ENCODE measurements at places on chromosomes 6 and 20. TPM values are rescaled to one million over a fixed set of nuclear protein-coding genes. Genes with fewer than 3 reads are reported as not detected.

DNA sequence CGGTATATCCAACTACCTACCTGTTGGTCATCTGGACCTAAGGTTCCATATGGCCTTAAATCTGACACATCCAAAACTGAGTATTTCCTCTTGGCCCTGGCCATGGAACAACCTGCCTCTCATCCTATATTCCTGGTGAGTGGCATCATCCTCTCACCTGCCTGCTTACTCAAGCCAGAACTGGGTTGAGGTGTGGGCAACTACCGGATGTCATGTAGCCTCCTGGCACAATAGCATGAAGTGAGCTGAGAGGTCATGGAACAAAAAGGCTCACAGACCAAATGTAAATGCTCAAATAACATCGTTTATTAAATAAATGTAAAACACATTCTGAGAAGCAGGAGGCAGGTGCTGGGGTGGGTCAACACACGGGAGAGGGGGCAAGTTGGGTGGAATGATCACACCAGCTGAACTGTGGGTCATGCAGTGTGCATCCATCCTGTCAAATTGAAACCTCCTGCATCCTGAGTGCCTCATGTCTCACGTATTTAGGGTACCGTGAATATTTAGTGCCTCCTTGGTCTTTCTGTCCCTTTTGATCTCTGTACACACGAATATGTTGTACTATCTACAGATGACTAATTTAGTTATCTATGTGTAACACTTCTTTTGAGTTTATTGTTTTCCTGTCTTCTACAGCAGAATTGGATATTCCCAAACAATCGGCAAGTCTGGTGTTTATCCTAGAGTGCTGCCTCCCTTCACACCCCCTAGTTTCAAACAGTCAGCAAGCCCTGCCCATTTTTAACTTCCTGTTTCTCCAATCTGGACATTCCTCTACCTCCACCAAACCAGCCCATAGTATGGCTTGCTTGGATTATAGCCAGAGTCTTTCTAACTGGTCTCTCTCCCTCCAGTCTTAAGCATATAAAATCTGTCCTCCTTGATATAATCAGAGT is 7.9 kb upstream of the POU5F1 start:
- no peak overlapping the region for H3K4me3 ChIP-seq
- DNase-seq = no peak
- H3K27me3 ChIP-seq = no peaks in the 10 kb centered on the region
- H3K27ac ChIP-seq = no peak overlapping the region
- H3K36me3 ChIP-seq = no peaks in the 10 kb centered on the region

DNA sequence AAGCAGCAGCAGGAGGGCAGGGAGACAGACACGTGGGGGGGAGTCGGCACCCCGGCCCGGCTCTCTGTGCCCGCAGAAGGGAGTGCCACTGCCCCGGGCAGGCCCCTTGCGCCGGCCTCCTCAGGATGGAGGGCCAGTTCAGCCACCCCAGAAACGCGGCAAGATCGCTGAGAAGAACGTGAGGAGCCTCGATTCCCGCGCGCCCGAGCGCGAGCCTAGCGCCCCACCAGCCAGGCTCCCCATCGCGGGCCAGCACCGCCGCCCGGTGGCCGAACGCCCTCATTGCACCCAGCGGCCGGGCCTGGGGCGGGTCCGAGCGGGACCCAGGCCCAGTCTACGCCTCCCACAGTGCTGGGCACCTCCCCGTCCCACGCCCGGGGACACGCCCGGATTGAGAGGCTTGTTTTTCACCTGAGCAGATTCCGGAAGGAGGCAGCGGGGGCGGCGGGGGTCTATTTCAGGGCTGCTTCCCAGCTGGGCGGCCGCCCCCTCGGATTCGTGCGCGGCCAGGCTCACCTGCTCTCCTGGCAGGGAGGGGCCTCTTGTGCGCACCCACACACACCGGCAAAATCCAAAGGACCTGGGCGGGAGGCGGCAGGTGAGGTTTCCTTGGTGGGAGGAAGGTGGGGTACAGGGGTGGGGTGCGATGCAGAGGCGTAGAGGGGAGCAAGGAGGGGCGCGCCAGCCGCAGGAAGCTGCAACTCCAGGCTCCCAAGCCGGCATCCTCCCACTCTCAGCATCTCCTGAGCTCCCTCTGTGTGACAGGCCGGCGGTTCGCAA is 9.0 kb upstream of the GRM4 start:
- H3K36me3 ChIP-seq = no peaks in the 10 kb centered on the region
- H3K27ac ChIP-seq = no peak overlapping the region
- DNase-seq = peak; percentile 77

DNA sequence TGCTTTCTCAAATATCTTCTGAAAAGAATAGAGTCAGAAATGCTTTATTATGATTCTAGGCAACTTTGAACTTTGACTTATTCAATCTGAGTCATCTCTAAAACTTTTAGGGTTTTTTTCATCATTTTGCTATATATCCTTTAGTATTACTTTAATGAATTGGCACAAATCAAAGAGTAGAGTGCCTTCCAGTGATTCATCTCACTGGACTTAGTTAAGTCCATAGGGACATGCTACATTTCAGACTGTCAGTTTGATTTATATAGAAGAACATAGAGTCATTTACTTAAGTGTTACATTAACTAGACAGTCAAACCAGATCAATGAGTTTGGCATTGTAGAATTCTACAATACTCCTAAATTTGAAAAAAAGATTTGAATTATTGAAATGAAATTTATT is 1235.7 kb upstream of the MAP3K7 start:
- no peak overlapping the region for H3K27ac ChIP-seq
- no peaks in the 10 kb centered on the region for H3K36me3 ChIP-seq

GRCh38 chr6:164924674-164925073 is 384.7 kb downstream of the C6orf118 start:
- H3K4me3 ChIP-seq = no peak overlapping the region
- H3K4me1 ChIP-seq = no peaks in the 10 kb centered on the region
- H3K27me3 ChIP-seq = no peaks in the 10 kb centered on the region
- DNase-seq = no peak
- H3K36me3 ChIP-seq = no peaks in the 10 kb centered on the region

GRCh38 chr6:164569509-164569908 is 739.9 kb downstream of the C6orf118 start:
- no peaks in the 10 kb centered on the region for H3K36me3 ChIP-seq
- H3K27ac ChIP-seq = no peak overlapping the region
- H3K4me1 ChIP-seq = no peaks in the 10 kb centered on the region
- no peak for DNase-seq
- no peak overlapping the region for H3K4me3 ChIP-seq

- H3K27ac ChIP-seq = no peak overlapping the region
- no peaks in the 10 kb centered on the region for H3K36me3 ChIP-seq
- H3K4me3 ChIP-seq = no peak overlapping the region
- H3K4me1 ChIP-seq = no peaks in the 10 kb centered on the region
- no peak for DNase-seq
Observed at GRCh38 chr6:130204322-130204721, 18.4 kb downstream of the SAMD3 start.

DNA sequence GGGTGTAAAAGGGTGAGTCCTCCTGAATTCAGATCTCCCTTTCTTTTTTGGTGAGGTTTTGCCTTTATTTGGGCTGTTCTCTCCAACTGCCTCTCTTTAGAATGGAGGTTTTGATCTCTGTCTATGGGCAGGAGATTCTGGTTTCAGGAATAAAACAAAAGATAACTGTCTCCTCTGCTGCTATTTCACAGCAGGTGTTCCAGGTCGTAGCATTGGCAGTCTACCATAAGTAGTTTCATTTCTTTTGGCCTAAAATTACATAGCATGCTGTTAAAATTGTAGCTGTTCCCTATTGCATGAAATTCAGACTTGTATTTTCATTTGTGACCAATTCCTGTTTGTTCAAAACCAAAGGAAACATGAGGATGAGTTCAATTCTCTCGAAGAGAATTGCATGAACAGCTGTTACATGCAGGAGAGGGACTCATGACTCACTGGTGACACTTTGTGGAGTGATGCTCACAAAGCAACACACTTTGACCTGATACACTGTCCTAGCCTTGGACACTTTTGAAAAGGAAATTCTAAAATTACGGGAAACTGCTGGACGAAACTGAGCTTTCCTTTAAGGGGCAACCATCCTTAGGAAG is 76.8 kb upstream of the SIRPG start:
- peak; percentile 32 for DNase-seq
- H3K4me1 ChIP-seq = no peaks in the 10 kb centered on the region
- no peak overlapping the region for H3K27ac ChIP-seq
- peaks cover 3% of the 10 kb centered on the region for H3K27me3 ChIP-seq
- H3K4me3 ChIP-seq = no peak overlapping the region
- no peaks in the 10 kb centered on the region for H3K36me3 ChIP-seq

The LRRN4 gene
- not detected for total RNA-seq

GRCh38 chr6:168052291-168052891 is 26.6 kb downstream of the FRMD1 start:
- no peak overlapping the region for H3K27ac ChIP-seq
- DNase-seq = no peak
- H3K36me3 ChIP-seq = no peaks in the 10 kb centered on the region
- no peaks in the 10 kb centered on the region for H3K27me3 ChIP-seq
- H3K4me1 ChIP-seq = no peaks in the 10 kb centered on the region
- H3K4me3 ChIP-seq = no peak overlapping the region

- peaks cover 44% of the 10 kb centered on the region for H3K27me3 ChIP-seq
- no peak for DNase-seq
- H3K4me1 ChIP-seq = no peaks in the 10 kb centered on the region
Observed at GRCh38 chr6:132929141-132929540, 114.8 kb downstream of the RPS12 start.

DNA sequence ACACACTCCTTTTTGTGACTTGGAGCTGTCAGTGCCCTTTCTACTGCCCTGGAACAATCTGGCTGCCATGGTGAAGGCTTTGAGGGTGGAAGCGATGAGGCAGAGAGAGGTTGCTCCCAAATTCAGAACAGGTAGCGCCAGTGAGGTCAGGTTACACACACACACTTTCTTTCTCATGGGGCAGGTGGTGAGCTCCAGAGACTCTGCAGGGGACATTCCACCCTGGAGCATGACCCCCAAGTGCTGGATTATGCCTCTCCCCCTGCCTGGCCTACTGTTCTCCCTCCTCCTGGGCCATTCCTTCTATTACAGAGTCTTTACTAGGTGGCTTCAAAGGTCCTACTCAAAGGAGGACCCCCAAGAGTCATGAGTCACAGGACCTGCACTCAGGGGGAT is 98.0 kb downstream of the EYA2 start:
- peaks cover 27% of the 10 kb centered on the region for H3K27me3 ChIP-seq
- no peak overlapping the region for H3K4me3 ChIP-seq
- H3K4me1 ChIP-seq = no peaks in the 10 kb centered on the region
- no peak overlapping the region for H3K27ac ChIP-seq

The TGM2 gene
- 0.85 TPM for total RNA-seq

The COL9A1 gene
- not detected for total RNA-seq

DNA sequence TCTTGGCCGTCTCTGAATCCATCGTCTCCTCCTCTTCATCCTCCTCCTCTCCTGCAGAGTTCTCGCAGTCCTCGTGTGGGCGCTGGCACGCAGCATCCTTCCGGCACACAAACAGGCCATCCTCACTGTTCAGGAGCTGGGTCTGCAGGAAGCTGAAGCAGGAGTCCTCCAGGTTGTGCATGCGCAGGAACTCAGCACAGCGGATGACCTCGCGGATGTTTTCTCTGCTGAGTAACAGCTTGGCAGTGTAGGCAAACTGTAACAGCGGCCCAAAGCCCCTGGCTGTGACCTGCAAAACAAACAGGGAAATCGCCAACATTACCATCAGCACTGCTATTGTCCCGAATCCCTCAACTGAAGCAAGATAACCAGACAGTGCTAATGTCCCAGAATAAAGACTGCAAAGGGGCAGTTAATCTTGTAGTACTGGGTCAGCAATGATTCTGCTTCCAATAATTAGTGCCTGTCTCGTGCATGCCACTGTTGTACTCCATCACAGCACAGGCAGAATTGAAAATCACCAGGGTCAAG is 57.4 kb downstream of the GJA10 start:
- H3K27ac ChIP-seq = no peak overlapping the region
- peaks cover 39% of the 10 kb centered on the region for H3K27me3 ChIP-seq
- no peak overlapping the region for H3K4me3 ChIP-seq
- DNase-seq = no peak

DNA sequence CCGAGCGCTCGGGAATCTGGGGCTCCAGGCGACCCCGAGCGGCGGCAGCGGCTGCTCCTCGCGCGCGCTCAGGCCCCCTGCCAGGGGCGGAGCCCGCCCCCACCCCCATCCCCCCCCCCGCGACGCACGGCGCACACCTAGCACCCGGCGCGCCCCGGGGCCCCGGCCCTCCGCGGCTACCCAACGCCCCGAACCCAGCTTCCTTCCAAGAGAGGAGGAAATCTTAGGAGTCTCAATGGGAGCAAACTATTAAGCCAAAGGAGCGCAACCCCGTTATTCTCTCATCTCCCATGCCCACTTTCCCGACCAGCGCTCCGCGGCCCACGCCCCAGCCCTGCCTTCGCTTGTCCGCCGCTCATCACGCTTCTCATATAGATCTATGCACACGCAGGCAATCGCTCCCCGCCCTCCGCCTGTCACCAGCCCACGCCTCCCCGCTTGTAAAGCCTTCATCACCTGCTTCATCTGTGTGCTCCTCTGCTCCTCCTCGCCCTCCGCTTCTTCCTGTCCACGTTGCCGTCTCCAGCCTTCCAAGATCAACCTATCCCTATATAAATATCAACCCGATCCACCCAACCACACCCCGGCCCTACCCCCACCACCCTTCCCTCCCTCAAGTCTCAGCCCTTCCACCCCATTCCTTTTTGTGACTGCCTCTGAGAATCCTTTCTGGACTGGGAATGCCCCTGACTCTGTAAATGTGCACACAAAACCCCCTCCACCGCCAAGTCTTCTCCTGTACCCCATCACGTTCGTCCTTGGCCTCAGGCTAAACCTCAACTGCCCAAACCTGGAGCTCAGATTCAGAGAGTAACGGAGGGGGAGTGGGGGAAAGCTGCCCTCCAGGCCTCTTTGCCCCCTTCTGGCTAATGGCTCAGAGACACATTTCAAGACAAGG is at the start of gene DLK2:
Gene DLK2 (minus strand): TSS at position 18 of the 898 bp plus-strand sequence. CDS start 723 bp downstream, outside the sequence.
- H3K4me3 ChIP-seq = peak within 1 kb of the TSS; percentile 47
- no peaks in the 10 kb centered on the region for H3K27me3 ChIP-seq
- H3K27ac ChIP-seq = no peak within 1 kb of the TSS
- H3K36me3 ChIP-seq = no peaks in the 10 kb centered on the region
- peaks cover 10% of the 10 kb centered on the region for H3K4me1 ChIP-seq

DNA sequence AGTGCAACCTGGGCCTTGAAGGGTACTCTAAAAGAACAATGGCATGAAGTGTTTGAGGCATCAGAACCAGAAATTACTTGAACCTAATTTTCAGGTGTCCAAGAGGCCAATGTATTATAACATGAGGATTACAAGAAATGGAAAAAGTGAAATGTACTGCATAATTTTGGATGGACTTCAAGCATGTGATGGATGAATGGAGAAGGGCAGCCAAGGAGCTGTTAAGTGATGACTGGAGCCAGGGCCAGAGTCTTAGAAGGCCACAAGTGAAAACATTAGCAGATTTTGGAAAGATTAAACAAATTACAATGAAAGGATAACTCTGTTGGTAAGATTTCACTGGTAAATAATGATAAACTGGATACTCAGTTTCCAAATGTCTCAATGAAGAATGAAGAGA is 738.2 kb downstream of the CD109 start:
- H3K4me1 ChIP-seq = no peaks in the 10 kb centered on the region
- no peak overlapping the region for H3K4me3 ChIP-seq
- DNase-seq = no peak
- no peaks in the 10 kb centered on the region for H3K36me3 ChIP-seq
- no peak overlapping the region for H3K27ac ChIP-seq

The PGC gene
- total RNA-seq = not detected

The RAET1L gene
- total RNA-seq = not detected
